Nasal cavity respiratory epithelium epithelial cell of viscerocranial mucosa (primary cell): ENCODE measurements at places on chromosomes 5 and 9. TPM values are rescaled to one million over a fixed set of nuclear protein-coding genes. Genes with fewer than 3 reads are reported as not detected.

The ZNF483 gene
- total RNA-seq: 0.78 and 1.4 TPM in 2 replicates

The IL4 gene
- not detected in 2 replicates for total RNA-seq

The TLE1 gene
- 43.7 and 51.3 TPM in 2 replicates for total RNA-seq

The MARVELD2 gene
- total RNA-seq: 42.0 and 53.6 TPM in 2 replicates

The LOX gene
- total RNA-seq: 0.34 and 17.3 TPM in 2 replicates

The FGF1 gene
- total RNA-seq: under 0.01 and 0.64 TPM in 2 replicates

The DPYSL3 gene
- total RNA-seq: 1.4 and 4.6 TPM in 2 replicates

The TYRP1 gene
- total RNA-seq: not detected in 2 replicates

The PCDHGC5 gene
- 0.34 and 1.1 TPM in 2 replicates for total RNA-seq
